ENCODE measurements at places on chromosomes 13 and 19.

GRCh38 chr13:50576156-50576555 is 267.3 kb downstream of the DLEU7 start:
- no peak for DNase-seq

GRCh38 chr13:69373747-69374425 is 733.7 kb upstream of the ATXN8OS start:
- no peak for DNase-seq

DNA sequence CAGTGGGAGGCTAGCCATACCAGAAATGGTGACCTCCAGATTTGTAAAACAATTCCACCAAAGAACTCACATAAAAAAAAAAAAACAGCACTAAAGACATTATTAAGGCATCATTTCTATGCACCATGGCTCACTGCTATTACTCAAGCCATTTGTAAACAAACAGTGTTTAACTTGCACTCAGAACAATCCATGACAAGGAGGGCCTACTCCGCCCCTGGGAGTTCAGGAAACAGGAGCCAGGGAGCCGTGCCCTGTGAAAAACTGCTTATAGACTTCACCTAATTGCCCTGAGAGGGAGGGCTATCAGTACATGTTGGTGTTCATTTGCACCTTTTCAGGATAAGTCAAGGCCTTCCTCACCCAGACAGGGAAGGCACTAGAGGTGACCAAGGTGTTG is 103.2 kb downstream of the ZNF429 start:
- no peak for DNase-seq

- no peak for DNase-seq
Observed at GRCh38 chr19:13995017-13995728, 10.9 kb downstream of the RFX1 start.
